GM04504 (cell line): ENCODE measurements at places on chromosomes 6 and 20.

- peak; percentile 36 for DNase-seq
Measured at GRCh38 chr6:45791211-45792168, 224.2 kb downstream of the CLIC5 start.

DNA sequence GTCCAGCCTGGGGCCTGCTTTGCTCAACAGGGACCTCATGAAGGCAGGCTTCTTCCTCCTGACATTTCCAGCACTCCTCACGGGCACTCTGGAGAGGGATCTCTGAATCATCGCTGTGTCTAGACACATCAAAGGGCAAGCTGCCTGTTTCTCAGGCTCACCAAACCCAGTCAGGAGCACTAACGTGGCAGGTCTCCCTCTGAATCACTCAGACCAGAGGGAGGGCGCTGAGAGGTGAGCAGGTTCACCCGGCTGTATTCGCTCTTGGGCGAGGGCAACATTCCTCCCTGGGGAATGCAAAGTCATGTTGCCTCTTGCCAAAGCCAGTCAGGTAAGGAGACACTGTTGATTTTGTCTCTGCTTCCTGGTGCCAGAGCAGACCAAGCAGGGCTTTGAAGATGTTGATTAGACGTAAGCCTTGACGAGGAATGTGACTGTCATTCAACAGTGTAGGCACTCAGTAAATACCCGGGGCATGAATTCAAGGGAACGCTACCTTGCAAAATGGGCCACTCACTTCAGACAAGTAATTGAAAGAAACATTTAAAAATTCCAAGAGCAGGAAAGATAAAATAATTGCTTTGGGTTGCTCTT lies 50.1 kb downstream of the CYP24A1 start:
- DNase-seq: peak; percentile 93

GRCh38 chr20:49808753-49809152 lies 3.9 kb upstream of the SLC9A8 start:
- DNase-seq: no peak

DNA sequence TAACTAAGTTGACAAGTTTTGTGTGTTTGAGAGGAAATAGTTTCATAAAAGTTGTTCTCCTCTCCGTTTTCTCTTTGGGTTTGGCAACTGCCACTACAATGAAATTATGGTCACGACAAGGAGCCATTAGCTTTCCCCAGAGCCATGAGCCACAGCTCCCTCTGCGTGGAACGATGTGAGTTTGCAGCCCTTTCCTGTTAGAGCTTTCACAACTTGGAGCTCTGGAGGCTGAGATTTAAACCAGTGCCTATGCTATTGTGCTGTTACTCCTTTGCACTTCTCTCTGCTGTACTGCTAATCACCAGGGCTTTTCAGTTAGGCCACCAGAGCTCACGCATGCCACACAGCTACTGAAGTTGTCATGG lies 29.3 kb upstream of the TXNDC5 start:
- DNase-seq: peak; percentile 24

DNA sequence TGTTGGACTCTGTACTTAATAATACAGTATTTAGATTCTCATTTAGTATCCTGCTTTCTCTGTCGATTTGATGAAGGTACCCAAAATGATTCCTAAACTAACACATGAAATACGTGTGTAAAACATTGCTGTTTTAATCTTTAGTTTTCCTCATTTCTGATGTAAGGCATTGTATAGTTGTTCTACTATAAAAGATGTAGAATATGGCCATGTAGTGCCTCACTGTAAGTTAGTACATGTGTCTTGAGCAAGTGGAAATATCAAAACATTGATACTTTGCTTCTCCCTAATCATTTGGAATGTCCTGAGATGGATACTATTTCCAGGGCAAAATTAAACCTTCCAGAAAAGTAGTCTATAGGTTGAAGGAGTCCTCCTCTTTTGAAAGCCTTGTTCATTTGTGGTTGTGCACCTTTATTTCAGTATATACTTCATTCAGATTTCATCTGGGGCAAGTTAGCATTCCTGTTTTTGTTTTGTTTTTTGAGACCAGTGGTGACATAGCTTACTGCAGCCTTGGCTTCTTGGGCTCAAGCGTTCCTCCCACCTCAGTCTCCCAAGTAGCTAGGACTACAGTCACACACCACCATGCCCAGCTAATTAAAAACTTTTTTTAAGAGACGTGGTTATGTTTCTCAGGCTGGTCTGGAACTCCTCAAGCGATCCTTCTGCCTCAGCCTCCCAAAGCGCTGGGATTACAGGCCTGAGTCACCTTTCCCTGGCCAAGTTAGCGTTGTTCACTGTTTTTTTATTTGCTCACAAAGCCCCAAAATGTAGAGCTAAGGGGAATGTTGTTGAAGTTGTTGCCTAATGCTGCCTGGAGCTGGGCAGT lies 11.6 kb downstream of the SRSF3 start:
- DNase-seq: no peak

- DNase-seq: no peak
Measured at GRCh38 chr6:2616811-2617210, 133.9 kb downstream of the MYLK4 start.

DNA sequence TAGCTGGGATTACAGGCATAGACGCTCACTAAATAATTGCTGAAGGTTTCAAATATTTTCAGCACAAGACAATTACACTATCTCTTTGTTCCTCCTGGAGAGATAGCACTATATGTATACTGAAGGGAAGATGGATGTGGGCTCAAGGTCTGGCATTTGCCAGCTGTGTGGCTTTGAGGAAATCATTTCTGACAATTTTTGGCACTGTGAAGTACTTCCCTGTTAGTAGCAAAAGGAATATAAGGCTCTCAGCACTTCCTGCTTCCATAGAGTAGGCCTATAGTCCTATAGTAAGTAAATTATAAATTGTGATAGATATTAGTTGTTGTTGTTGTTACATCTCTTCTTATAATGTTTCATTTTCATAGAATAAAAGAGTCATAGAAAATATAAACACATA lies 271.1 kb downstream of the SAMD5 start:
- no peak for DNase-seq

GRCh38 chr6:105740946-105741645 lies 338.2 kb upstream of the PREP start:
- no peak for DNase-seq

DNA sequence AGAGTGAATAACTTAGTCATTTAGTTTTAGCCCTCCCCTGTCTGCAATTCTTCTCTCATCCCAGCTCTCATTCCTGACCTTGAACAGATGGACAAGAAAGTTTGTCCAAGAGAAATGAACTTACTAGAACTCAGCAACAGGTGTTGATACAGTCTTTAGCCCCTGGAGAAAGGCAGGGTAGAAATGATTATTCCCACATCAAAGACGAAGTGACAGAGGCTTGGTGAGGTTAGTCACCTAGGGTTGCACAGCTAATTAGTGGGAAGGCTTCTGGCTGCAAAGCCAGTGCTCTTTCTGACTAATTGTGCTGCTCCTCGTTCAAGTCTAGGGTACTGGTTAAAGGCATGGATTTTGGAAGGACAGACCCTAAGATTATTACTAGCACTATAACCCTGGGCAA lies 4.5 kb downstream of the ZDHHC14 start:
- DNase-seq: no peak

GRCh38 chr20:54650052-54650719 lies 174.8 kb downstream of the DOK5 start:
- no peak for DNase-seq

GRCh38 chr20:571754-572441 lies 28.3 kb upstream of the CSNK2A1 start:
- no peak for DNase-seq

DNA sequence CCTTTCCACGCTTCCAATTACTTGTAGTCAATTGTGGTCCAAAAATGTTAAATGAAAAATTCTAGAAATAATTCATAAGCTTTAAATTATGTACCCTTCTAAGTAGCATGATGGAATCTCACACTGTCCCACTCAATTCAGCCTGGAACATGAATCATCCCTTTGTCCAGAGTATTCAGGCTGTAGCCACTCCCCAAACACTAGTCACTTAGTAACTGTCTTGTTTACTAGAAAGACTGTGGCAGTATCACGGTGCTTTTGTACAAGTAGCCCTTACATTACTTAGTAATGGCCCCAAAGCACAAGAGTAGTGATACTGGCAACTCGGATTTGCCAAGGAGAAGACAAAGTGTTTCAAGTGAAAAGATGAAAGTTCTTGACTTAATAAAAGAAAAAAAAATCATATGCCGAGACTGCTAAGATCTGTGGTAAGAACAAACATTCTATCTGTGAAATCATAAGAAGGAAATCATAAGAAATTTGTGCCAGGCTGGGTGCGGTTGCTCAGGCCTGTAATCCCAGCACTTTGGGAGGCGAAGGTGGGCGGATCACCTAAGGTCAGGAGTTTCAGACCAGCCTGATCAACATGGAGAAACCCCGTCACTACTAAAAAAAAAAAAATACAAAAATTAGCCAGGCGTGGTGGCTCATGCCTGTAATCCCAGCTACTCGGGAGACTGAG lies 168.5 kb upstream of the SIM1 start:
- peak; percentile 65 for DNase-seq

GRCh38 chr20:40449974-40450616 lies 238.9 kb downstream of the MAFB start:
- no peak for DNase-seq

DNA sequence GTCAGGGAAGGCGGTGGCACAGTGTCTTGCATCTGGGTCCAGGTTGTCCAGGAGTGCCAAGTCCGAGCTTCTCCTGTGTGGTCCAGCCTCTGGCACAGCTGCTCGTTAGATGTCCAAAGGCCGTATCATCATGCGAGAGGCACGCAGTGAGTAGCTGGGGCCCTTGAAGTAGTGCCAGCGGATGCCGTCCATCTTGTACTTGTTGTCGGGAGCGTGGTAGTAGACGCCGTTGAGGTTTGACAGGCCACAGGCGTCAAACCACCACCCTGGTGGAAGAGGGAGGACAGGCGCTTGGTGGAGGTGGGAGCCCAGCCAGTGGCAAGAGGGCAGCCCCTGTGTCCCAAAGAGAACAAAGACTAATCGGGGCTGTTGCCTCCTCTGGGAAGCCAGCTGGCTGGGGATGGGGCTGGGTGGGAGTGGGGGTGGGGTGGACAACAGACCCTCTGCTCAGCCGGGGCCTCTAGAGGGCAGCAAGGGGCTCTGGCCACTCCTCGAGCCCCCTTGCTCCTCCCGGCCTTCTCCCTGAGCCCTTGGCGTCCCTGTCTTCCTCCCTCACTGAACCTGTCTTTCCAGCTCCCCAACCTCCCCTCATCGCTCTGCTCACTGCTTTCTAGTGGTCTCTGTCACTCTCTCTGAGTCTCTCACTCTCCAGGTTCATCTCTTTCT lies 39.5 kb downstream of the FAM110A start:
- DNase-seq: no peak

- DNase-seq: peak; percentile 94
Measured at GRCh38 chr6:52517502-52518278, 59.2 kb downstream of the TRAM2 start.

- DNase-seq: no peak
Measured at GRCh38 chr6:146345598-146345997, 198.0 kb upstream of the RAB32 start.

DNA sequence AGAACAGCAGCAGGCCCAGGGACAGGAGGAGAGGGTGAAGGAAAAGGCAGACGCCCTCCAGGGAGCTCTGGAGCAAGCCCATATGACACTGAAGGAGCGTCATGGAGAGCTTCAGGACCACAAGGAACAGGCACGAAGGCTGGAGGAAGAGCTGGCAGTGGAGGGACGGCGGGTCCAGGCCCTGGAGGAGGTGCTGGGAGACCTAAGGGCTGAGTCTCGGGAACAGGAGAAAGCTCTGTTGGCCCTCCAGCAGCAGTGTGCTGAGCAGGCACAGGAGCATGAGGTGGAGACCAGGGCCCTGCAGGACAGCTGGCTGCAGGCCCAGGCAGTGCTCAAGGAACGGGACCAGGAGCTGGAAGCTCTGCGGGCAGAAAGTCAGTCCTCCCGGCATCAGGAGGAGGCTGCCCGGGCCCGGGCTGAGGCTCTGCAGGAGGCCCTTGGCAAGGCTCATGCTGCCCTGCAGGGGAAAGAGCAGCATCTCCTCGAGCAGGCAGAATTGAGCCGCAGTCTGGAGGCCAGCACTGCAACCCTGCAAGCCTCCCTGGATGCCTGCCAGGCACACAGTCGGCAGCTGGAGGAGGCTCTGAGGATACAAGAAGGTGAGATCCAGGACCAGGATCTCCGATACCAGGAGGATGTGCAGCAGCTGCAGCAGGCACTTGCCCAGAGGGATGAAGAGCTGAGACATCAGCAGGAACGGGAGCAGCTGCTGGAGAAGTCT lies 25.5 kb downstream of the C20orf173 start:
- DNase-seq: no peak

- no peak for DNase-seq
Measured at GRCh38 chr6:81517455-81517854, 235.0 kb downstream of the TENT5A start.

- no peak for DNase-seq
Measured at GRCh38 chr6:95143408-95144180, 433.7 kb upstream of the MANEA start.

GRCh38 chr6:106163966-106164877 lies 78.1 kb downstream of the PRDM1 start:
- peak; percentile 79 for DNase-seq

GRCh38 chr20:63368151-63368550 lies 7.0 kb upstream of the CHRNA4 start:
- DNase-seq: no peak

DNA sequence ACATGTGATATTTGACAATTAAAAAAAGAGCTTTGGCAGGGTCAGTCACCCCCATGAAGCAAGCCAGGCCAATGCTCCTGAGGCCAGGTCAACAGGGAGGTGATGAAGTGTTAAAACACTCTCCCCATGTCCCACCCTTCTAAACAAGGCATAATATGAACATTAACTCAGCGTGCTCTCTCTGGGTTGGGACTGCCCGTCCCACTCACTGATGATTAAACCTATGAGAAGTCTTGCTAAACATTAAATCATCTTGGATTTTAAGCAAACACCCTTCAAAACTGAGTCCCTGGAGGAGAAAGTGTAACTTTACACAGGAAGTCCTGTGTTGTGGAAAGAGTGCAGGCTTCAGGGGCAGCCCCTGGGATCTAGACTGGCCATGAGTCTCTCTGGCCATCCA lies 558.5 kb downstream of the CD83 start:
- no peak for DNase-seq

DNA sequence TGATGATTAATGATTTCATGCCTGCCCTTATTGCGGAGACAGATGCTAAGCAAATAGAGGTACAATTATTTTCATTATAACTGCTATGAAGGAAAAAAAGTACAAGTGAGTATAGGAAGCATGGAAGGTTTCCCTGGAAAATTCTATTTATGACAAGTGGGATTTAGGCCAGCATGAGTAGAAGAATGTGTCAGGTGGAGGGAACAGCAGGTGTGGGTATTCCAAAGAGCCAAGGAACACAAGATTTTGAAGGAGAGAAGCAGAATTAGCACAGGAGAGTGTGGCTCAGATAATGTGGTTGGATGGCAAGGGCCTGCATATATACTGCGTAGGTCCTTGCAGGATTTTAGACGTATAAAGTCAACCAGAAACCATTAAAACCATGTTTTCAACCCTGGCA lies 11.4 kb downstream of the PLCB1 start:
- DNase-seq: no peak

- peak; percentile 44 for DNase-seq
Measured at GRCh38 chr6:3997177-3997770, 81.7 kb downstream of the FAM217A start.

GRCh38 chr6:13287104-13287503 lies 41.2 kb downstream of the TBC1D7 start:
- no peak for DNase-seq

- no peak for DNase-seq
Measured at GRCh38 chr6:92024881-92025280, 1394.5 kb downstream of the EPHA7 start.
